T-helper 1 cell (primary cell): ENCODE measurements at places on chromosomes 11 and 22.

DNA sequence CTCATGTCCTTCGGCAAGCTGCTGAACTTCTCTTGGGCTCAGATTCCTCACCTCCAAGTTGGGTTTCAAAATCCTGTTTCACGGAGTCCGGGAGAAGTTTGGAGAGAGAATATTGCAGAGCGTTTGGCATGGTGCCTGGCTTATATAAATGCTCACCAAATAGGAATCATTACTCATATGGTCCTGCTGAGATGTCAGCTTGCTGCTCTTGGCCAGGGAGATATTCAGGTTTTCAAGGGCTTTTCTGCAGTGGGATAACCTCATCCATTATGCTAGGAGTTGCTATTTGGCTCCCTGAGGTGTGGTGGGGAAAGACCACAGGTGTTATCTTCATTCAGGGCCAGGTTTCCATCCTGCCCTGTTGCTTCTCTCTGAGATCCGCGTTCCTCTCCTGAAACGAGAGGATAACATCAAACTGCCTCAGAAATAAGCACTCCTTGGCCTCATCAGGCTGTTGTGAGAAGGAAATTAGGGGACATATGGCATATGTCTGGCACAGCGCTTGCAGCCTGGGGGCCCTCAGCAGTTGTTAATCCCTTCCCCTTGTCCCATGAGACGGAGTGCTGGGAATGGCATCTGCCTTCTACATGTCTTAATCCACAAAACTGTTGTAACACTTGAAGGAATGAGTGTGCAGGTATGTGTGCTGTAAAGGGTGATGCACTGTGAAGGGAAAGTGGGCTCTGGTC lies 29.9 kb upstream of the ACER3 start:
- DNase-seq, result no peak

- DNase-seq, result no peak
Observed at GRCh38 chr11:9399466-9399865, 15.0 kb downstream of the IPO7 start.

DNA sequence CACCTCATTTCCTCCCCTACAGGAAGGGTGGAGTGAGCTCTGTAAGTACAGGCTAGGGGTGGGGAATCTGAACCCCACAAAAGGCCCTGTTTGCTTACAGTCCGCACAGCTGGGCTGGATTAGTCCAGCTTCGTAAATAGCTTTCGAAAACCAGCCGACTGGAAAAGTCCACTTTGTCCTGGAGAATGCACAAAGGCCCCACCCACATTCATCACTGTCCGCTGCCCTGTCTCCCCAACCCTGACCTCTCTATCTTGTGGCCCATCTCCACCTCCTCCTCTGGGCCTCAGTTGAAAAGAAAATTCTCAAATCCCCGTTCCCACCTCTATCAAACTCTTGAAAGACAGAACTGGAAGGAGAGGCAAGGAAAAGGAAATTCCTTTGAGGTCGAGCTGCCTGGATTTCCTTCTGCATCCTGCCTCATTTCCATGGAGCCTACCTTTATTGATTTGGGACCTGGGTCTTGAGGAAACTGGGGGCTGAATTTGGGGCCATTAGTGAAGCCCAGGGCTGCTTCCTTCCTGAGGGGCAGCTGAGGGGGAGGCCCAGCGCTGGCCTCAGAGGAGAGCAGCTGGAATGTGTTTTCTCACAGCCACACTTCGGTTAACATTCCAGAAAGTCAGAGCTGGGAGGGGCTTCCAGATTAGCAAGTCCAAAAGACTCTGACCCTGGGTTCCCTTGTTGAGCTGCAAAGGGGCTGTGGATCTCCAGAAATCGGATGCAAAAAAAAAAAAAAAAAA lies 147.6 kb downstream of the FBXO7 start:
- no peak for DNase-seq

DNA sequence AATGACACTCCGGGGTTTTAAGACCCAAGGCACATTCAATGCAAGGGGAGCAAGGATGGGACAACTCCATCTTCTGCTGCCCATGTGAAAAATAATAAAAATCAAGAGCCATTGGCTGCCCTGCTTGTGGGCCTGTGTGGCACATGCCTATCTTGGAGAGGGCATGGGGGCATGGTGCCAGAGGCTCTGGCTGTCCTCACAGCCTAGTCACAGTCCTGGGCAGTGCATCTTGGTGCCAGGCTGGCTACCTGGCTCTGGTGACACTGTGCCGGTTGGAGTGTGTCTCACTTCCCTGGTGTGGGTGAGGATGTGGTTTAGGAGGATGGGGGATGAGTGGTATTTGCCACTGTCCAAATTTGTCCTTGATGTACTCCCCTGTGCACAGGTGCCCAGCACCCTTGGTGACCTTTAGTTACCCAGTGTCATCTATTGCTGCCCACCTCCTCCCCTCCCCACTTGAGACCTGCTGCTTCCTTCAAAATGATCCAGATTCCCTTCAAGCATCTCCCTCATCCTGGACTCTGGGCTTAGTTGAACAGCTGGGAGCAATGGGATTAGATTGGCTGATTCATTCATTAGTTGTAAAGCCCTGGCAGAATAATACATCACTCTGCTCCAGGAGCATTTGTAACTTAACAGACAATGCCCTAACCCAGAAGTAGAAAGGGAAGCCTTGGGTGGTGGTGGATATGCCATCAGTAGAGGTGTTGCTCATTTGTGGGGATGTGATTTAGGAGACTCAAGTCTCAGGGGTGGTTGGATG lies 4.6 kb downstream of the TMEM86A start:
- DNase-seq, result no peak

- DNase-seq, result no peak
Observed at GRCh38 chr22:37083914-37084313, 25.6 kb downstream of the TMPRSS6 start.
